ENCODE measurements at places on chromosomes 11 and 22.

DNA sequence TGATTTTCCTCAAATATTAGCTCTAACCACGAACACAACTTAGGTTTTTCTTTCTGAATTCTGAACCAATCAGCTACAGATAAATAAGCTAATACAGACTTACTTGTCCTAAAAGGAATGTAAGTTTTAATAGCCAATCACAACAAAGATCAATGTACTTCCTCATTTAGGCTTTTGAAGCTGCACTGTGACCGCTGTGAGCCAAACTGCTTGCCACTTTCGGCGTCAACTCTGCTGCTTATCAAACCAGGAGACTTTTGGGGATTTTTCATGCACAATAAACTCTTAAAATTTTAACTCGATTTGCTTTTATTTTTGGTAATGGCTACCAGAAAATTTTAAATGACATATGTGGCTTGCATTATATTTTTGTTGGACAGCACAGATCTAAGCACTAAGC lies 92.5 kb downstream of the TMPRSS5 start:
- DNase-seq = no peak

DNA sequence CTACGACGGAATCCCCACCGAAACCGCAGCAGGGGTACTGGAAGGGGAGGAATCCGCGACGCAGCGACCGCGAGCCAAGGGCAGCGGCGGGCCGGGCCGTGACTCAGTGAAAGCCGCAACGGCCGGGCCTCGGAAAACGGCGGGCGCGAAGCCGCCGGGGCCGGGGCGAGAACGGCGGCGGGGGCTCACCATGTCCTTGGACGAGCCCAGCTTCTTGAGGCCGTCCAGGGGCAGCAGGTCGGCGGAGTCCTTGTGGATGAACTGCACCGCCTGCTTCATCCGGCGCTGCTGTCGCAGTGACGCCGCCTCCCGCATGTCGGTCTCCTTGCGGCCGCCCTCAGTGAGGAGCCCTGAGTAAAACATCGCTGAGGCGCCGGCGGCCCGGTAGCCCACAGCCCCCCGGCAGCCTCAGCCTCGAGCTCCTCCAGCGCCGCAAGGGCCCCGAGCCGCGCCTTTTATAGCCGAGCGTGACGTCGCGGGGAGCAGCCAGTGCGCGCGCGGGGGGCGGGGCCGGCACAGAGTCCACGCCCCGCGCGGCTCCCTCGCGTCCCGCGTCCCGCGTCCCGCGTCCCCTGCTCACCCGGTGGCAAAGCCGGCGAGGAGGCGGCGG lies at the start of gene NRIP3:
Gene NRIP3, minus strand, starts transcription at position 429 of the 610 bp plus-strand sequence. Its CDS starts 66 bp downstream, at position 363.
- peak; percentile 35 for DNase-seq

- no peak for DNase-seq
Observed at GRCh38 chr11:10529279-10529678, 11.7 kb downstream of the RNF141 start.

- DNase-seq = no peak
Observed at GRCh38 chr22:28557184-28557583, 122.5 kb downstream of the TTC28 start.

DNA sequence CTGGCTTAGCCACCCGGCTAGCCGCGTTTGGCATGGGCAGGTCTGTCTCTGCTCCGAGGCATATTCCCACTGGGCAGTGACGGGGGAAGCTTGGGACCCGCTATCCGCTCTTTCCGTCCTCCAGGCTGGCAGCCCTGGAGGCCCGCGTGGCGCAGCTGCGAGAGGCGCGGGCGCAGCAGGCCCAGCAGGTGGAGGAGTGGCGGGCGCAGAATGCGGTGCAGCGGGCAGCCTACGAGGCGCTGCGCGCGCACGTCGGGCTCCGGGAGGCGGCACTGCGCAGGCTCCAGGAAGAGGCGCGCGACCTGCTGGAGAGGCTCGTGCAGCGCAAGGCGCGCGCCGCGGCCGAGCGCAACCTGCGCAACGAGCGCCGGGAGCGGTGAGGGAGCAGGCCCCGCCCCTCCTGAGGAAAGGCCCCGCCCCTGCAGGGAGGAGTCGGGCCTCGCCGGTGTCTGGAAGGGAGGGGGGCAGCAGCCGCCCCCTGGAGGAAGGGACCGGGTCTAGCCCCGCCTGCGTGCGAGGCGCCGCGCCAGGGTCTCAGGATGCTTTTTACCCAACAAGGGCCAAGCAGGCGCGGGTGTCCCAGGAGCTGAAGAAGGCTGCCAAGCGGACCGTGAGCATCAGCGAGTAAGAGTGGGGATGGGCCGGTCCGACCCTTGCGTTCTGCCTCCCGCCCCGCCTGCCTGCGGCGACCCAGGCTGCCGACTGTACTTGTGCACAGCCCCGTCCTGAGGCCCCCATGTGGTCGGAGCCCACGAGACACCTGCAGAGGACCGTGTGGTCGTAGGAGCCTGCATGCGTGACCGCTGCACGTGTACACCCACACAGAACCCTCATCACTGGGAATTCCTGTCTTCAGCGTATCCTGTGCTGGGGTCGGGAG lies 7.9 kb downstream of the ATG16L2 start:
- DNase-seq = no peak

GRCh38 chr11:36352922-36353321 lies 56.8 kb downstream of the PRR5L start:
- no peak for DNase-seq

- no peak for DNase-seq
Observed at GRCh38 chr11:221998-222789, 13.9 kb downstream of the SIRT3 start.

DNA sequence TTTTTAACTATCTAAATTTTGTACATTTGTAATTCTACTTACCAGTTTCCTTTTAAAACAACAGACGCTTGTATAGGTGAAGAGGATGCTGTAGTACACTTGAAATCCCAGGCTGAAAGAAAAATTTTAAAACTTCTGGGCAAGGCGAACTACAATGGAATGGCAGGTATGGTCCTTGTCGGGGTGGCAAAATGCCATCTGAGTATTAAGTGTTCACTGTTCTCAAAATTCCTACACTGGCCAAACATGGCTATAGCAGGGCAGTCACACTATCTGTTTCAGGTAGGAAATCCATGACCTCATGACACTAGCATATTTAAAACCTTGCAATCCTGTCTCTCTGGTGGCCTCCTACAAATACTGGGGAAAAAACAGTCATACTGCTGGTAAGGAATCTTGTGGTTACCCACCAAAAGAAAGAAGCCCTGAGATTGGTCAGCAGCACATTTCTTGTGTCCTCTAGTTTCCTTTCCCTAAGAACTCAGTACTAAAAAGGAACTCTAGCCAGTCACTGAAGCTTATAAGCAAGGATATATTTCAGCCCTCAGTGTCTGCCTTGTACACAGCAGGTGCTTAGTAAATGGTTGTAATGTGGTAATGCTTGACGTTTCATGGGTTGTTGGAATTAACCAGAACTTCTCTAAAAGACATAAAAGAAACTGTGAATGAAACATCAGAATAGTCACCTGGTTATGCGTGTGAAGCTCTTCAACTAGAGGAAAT lies 5.2 kb upstream of the ZC3H12C start:
- no peak for DNase-seq

DNA sequence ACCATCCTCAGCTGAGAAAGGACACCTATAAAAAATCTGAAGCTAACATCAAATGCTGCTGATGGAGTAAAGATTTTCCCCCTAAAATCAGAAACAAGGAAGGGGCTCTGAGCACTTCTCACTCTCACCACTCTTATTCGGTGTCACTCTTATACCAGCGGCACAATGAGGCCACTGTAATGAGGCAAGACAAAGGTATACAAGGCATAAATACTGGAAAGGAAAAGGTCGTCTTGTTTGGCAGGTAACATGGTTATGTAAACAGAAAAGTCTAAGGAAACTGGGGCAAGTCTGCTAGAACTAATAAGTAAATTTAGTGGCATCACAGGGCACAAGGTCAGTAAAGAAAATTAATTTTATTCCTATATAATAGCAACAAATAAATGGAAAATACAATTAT lies 8.1 kb upstream of the MOB2 start:
- DNase-seq = no peak

- no peak for DNase-seq
Observed at GRCh38 chr11:45754261-45754709, 50.7 kb upstream of the SLC35C1 start.

GRCh38 chr11:44568331-44568657 lies 2.8 kb downstream of the CD82 start:
- no peak for DNase-seq

DNA sequence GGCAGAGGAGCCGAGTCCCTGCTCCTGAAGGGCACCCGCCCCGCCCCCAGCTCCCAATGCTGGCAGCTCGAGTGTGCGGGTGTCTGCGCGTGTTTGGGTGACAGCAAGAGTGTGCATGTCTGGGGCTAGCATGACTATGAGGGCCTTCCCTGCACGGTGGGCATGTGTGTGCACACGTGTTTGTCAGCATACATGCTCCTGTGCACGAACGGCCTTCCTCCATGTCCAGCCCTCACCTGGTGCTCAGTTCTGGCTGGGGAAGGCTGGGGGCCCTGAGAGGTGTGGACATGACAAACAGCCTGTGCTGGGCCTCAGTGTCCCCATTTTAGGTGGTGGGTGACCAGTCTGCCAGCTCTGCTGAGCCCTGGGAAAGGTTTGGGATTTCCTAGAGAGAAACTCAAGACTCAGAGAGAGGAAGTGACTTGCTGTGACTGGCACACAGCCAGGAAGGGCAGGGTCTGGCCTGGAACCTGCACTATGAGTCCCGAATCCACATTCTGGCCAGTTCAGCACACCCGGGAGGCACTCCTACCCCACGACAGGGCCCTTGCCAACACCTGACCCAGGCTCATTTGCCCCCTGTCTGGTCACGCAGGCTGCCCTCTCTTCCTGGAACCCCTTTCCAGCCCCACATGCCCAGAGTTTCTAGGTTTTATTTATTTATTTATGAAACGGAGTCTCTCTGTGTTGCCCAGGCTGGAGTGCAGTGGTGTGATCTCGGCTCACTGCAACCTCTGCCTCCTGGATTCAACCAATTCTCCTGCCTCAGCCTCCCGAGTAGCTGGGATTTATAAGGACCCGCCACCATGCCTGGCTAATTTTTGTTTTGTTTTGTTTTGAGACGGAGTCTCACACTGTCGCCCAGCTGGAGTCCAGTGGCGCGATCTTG lies 3.3 kb upstream of the SHISA8 start:
- DNase-seq = peak; percentile 77

DNA sequence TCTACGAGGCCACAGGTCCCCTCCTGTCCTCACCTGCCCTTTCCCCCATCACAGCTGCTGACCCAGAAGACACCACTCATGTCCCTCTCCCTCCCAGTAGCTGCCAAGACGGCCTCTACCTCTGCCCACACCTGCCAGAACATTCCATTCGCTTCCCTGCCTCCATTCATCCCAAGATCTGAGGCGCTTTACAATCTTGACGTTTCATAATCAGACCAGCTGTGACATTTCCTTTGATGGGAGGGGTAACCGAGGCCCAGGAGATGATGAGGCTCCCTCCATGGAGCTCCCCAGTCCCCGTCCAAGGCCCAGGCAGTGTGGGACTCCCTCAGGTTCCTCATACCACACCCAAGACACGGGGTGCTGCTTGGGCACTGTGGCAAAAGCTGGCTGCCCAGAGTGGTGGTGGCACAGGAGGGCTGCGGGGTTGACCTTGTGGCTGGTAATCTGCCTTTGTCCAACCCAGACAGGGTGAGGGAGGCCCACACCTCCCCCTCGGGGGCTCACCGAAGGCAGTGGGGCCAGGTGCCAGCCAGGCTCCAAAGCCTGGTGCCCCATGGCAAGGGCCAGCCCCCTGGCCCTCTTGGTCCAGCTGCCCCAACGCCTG lies 17.3 kb downstream of the PHLDA2 start:
- DNase-seq = no peak

- DNase-seq = no peak
Observed at GRCh38 chr11:57391539-57391938, 1.1 kb upstream of the PRG2 start.

- no peak for DNase-seq
Observed at GRCh38 chr11:119629085-119629484, 99.9 kb downstream of the NECTIN1 start.

DNA sequence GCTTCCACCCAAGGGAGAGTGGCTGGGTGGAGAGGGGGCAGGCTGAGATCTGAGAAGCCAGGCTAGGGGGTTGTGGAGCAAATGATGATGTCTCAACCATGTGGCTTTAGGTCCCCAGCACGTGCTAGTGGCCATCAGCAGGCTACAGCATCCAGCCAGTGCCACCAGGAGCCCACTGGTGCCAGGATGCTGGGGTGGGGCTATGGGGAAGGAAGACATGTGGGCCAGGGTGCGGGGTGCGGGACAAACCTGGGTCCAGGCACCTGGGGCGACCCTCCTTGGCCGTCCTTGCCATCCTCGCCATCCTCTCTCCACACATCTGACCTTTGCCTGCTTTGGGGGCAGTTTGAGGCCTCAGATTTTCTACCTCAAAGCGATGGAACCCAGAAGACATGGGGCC lies 104.3 kb downstream of the KCNQ1 start:
- DNase-seq = no peak

DNA sequence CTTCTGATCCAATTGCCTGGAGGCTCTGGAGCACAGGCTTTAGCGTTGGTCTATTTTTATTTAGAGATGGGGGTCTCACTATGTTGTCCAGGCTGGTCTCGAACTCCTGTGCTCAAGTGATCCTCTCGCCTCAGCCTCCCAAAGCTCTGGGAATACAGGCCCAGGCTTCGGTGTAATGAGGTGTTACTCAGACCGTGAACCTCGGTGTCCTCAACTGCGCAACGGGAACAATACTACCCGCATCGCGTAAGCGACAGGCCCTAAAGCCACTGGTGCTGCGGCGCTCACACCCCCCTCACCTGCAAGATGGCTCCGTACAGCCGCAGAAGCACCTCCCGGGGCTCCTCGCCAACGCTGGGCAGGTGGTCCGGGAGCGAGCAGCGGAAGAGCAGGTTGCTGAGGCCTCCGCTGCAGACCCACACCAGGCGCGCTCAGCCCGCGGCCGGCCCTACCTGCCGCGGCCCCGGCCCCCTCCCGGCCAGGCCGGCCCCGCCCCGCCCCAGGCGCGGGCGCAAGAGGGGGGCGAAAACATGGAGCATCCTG lies 628 bp downstream of the CHKB start:
- peak; percentile 49 for DNase-seq

- DNase-seq = no peak
Observed at GRCh38 chr11:71990701-71991100, 8.0 kb upstream of the IL18BP start.

GRCh38 chr11:60018058-60018457 lies 1.1 kb downstream of the OOSP4B start:
- DNase-seq = no peak

DNA sequence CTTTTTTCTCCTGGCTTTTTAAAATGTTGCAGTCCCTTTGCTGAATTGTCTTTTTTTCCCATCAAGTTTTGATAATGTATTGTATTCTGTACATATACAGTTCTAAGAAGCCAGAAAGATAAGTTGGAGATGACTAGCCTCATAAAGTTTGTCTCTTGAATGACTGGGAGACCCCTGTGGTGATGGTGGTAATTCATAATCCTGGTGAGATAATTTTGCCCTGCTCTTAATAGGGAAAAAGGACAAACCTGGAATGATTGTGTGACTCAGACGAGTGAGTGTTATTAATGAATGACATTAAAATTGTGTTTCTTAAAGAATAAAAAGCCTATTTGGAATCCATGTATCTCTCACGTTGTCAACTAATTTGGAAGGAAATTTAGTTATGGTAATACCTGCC lies 1.2 kb downstream of the HIKESHI start:
- DNase-seq = no peak

- no peak for DNase-seq
Observed at GRCh38 chr11:45181889-45182550, 35.6 kb downstream of the PRDM11 start.

DNA sequence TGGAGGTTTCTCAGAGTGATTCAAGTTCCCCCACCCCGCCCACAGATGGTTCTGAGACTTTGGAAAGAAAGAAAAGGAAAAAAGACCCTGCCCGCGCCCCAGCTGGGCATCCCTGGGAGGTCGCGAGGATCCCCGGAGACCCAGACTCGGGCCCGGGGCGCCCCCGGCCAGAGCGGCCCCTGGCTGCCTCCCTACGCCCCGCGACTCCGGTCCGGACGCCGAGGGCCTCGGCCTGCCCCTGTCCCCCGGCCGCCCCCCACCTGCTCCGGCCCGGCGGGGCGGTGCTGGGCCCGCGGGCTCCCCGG lies 2.3 kb upstream of the AIFM3 start:
- no peak for DNase-seq

Data from RPMI8226 (cell line).